ENCODE measurements at places on chromosomes 1 and 21.

- DNase-seq = no peak
These were observed 348.7 kb upstream of the AJAP1 start for GRCh38 chr1:4305526-4306301.

DNA sequence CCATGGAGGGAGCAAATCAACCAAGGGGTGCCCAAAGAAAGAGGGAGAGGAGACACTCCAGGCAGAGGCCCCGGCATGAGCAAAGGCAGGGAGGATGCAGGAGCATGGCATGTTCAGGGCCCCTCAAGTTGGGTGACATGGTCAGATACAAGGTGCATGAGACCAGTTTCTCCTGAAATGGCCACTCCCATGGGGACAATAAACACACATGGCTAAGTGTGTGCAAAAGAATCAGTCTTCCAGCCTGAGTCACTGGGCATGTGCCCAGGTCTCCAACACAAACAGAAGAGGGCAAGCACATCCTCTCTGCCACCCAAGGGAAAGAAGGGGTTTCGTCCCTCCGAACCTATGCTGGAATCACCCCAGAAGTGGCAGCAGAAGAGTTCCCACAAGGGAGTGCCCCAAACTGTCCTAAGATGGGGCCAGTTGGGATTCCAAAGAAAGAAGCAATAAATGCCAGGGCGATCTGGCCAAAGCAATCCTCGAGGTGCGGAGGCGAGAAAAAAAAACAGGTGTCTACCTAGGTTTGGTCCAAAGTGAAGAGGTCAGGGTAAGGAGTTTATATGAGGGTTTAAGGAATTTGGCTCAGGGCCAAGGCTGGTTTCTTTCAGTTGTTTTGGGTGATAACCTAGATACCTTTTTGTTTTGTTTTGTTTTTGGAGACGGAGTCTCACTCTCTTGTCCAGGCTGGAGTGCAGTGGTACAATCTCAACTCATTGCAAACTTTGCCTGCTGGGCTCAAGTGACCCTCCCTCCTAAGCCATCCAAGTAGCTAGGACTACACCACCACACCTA lies 13.2 kb downstream of the CASP9 start:
- no peak for DNase-seq

- DNase-seq = no peak
These were observed 29.3 kb upstream of the IL20 start for GRCh38 chr1:206836111-206836510.

- no peak for DNase-seq
These were observed 155.6 kb upstream of the ZNF648 start for GRCh38 chr1:182217071-182217470.

GRCh38 chr1:207186503-207186902 lies 82.5 kb downstream of the C4BPA start:
- DNase-seq = peak; percentile 3

GRCh38 chr1:52668711-52669110 lies 29.4 kb downstream of the COA7 start:
- no peak for DNase-seq

DNA sequence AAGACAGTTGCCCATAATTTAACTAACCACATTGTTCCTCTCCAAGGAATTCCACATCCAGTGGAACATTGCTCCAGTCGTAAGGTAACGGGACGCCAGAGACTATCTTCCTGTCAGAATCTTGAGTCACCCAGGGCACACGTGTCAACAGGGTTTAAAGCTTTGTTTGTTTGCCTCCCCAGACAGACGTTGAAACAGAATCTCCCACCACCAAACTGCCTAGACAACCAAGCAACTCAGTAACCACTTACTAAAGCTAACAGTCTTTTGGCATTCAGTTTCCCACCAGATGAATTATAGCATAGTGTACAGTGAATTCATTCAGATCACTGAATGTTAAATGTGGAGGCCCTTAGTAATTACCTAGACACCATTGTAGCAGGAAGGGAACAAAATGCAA lies 439.5 kb downstream of the PLPP3 start:
- DNase-seq = no peak

GRCh38 chr1:171628225-171628624 lies 6.2 kb downstream of the MYOCOS start:
- no peak for DNase-seq

GRCh38 chr21:38208118-38208517 lies 48.7 kb upstream of the KCNJ15 start:
- no peak for DNase-seq

DNA sequence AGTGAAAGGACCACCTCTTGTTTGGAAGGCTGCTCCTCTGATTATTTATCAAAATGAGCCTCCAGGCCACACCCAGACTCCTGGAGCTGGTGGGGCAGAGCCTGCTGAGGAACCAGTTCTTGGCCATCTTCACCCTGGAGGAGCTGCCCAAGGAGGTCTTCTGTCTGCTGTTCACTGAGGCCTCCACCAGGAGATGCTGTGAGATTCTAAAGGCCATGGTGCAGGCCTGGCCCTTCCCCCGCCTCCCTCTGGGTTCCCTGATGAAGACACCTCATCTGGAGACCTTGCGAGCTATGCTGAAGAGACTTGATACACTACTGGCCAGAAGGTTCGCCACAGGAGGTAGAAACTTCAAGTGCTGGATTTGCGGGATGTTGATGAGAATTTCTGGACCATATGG lies 61.7 kb upstream of the GJA8 start:
- peak; percentile 85 for DNase-seq

DNA sequence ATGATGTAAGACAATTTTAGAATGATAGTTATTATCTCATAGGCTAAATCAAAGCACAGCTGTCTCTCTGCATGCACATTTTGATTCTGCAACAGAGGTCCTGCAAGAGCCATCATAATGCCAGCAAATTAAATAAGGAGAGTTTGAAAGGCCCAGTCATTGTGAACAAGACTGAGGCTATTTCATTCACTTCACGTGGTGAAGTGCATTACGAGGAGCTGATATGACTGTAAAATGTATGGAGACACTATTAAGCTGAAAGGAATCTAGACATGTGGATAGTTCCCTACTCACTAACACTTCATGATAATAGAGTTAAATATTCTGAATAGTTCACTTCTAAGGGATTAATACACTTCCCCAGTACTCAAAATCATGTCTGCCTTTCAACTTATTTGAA lies 299.0 kb downstream of the SMYD3 start:
- no peak for DNase-seq

- DNase-seq = no peak
These were observed 29.6 kb upstream of the PRRX1 start for GRCh38 chr1:170634293-170634692.

GRCh38 chr1:8846263-8846662 lies 28.8 kb upstream of the RERE start:
- no peak for DNase-seq

GRCh38 chr1:234851450-234852438 lies 241.8 kb upstream of the IRF2BP2 start:
- peak; percentile 43 for DNase-seq

DNA sequence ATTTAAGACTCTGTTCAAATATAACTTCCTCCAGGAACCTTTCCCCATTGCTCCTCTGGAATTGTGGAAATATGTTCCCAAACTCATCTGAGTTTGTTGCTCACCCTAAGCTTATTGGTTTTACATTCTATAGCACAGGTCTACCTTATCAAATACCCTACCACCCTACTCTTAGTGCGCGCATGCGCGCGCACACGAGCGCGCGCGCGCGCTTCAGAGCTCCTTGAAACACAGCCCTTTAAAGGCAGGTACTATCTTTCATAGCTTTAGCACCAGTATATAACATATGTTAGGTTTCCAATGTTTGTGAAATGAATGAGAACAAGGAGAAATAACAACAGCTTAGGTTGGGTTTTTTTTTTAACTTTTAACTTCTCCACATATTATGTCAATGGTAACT lies 3.5 kb downstream of the IPP start:
- DNase-seq = no peak

DNA sequence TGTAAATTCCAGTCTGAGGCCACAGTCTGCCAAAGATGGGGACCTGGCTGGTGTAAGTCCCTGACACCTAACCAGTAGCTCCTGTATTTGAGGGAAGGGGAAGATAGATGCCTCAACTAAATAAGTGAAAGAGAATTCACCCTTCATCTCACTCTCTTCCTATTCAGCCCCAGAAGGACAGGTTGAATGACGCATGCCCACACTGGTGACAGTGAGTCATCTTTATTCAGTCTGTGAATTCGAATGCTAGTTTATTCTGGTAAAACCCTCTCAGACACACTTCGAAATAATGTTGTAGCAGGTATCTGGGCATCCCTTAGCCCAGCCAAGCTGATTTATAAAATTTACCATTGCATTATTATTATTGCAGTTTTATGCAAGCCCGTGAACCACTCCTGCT lies 617.0 kb upstream of the PRMT6 start:
- DNase-seq = no peak

- DNase-seq = no peak
These were observed 15.8 kb downstream of the SPEN start for GRCh38 chr1:15863156-15863901.

DNA sequence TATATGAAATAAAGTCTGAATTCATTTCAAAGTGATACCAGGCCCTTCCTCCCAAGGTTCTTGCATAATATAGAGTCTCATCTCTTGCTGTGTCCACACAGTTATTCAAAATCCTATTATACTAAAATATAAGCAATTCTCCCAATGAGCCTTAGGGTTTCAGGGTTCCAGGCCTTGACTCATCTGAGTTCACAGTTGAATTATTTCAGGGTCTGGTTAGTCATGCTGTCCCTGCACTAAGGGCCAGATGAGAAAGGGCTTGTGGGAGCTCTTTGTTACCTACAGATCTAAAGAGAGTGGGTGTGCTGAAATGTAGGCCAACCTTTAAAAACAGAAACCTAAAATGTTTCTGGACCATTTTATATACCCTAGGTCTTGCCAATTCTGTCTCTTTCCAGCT lies 337.5 kb upstream of the LRRC7 start:
- DNase-seq = no peak

- no peak for DNase-seq
These were observed 22.3 kb downstream of the DHRS3 start for GRCh38 chr1:12595757-12596006.

- DNase-seq = peak; percentile 72
These were observed 8.0 kb upstream of the NIBAN1 start for GRCh38 chr1:184982002-184982954.

DNA sequence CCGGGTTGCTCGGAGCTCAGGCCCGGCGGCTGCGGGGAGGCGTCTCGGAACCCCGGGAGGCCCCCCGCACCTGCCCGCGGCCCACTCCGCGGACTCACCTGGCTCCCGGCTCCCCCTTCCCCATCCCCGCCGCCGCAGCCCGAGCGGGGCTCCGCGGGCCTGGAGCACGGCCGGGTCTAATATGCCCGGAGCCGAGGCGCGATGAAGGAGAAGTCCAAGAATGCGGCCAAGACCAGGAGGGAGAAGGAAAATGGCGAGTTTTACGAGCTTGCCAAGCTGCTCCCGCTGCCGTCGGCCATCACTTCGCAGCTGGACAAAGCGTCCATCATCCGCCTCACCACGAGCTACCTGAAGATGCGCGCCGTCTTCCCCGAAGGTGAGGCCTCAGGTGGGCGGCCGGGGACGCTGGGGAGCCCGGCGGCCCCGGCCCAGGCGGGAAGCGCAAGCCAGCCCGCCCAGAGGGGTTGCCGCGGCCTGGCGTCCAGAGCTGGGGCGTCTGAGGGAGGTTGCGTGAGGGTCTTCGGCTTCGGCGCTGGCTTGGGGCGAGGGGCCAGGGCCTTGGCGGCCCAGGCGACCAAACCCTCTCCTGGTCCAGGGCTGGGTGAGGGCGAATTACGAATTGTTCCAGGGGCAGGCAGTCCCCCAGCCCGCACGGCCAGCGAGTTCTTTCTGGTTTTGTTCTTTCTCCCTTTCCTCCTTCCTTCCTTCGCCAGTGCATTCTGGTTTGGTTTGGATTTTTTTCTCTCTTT lies 805 bp downstream of the SIM2 start:
- peak; percentile 28 for DNase-seq

GRCh38 chr1:204410688-204411450 lies 748 bp downstream of the PPP1R15B start:
- DNase-seq = peak; percentile 62

DNA sequence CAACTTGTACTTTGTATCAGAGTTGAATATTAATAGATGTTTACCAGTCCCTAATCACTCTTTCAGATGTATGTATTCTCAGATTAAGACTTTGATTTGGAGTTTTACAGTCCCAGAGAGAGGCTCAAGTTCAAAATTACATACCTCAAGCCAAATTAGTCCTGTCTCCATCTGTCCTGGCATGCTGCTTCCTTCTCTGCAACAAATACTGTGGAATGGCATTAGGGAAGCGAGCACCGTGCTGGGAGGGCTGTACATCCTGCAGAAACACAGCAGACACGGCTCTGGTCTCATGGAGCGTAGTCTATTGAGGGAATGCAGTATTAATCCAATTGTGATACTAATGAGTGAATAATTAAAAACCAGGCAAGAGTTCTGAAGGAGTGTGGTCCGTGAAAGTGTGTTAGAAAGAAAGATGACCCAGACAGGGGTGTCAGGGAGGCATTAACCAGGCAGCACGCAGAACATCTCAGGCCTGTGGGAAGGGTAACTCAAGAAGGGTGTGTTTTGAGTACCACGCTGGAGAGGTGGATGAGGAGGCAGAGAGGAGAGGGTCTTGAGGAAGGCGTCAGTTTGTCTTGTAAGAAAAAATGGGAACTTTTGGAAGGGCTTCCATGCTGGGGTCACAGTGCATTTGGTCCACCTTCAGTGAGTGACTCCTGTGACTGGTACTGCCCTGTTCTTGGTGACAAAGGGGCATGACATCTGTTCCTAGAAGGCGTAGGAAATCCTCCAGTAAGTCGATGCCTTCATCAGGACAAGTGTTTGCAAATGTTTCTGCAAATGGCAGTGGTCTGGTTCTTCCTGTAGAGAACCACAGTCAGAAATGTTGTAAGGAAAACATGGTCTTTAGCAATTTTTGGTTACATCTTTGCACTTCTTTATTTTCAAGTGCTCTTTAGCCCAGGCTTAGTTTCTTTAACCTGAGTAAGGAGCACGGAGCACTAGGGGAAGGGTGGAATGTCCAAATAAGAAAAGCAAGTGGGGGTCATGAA lies 1.6 kb downstream of the RAB4A start:
- DNase-seq = no peak

DNA sequence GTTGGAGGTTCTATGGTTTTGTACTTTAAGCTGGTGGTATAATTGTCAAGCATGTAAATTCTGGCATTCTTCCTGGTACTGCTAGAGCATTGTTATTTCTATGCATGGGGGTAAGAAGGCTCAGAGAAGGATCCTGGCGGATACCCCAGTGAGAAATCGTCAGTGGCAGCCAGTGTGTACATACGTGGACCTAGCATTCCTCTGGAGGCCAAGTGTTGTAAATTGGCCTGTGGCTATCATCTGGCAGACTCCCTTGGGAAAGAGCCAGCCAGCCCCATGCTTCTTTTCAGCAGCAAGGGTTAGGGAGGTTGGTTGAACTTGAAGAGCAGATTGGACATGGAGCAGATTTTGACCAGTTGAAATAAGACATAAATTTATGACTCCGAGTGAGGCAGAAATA lies 5.2 kb upstream of the AGO3 start:
- no peak for DNase-seq

GRCh38 chr1:8303141-8303540 lies 14.8 kb upstream of the SLC45A1 start:
- no peak for DNase-seq

GRCh38 chr21:14968029-14968428 lies 96.8 kb downstream of the NRIP1 start:
- no peak for DNase-seq

DNA sequence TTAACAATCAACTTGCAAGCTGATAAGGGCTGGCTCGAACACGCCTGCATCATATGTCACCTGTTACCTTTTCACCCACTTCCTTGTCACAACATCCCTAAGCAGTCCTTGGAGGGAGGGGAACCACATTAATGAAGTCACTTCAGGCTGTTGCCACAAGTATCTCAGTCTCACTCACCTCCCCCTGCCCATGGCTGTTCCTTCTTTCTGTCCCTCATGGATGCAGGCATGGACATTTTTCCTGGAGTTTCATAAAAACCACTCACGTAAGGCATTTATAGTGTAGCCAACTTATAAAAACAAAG lies 76.8 kb upstream of the ANGPTL1 start:
- no peak for DNase-seq

- peak; percentile 27 for DNase-seq
These were observed 8.7 kb downstream of the PKNOX1 start for GRCh38 chr21:42983103-42983502.
